ENCODE measurements at places on chromosomes 1 and 21. TPM values are rescaled to one million over a fixed set of nuclear protein-coding genes. Genes with fewer than 3 reads are reported as not detected.
A peak's percentile ranks its signal among the peaks of the same experiment; 100 is the strongest.

DNA sequence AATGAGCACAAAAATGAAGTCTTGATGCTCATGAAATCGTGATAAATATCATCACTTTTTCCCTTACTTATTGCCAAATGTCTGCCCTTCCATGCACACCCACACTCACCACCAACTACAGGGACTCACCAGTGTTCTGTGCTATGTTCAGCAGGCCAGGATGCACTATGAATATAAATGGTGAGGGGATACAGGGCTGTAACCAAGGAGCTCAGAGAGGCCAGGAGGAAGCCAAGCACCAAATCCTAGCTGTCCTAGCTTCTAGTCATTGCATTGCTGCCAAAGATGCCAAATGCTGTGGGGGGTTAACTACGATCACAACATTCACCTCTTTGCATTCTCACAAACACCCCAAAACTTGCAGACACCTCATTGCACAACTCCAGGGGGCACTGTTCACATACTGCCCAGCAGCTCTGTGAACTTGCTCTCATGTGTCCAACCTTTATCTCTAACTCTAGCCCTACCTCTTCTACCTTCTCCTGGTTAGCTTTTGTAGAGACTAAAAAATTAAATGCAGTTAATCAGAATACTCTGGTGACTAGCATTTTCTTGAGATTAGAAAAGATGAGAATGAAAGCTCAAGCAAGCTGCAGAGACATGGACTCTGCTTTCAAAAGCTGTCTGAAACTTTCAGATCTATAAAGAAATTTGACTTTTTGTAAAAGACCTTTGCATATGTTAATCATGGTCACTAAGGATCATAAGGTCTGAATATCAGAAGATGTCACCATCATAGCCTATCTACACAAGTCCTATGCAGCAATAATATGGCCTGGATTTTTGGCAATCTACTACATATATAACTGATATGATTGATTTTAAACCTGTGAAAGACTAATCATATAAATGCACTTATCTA lies 13.9 kb upstream of the KIF14 start:
- no peak for DNase-seq

DNA sequence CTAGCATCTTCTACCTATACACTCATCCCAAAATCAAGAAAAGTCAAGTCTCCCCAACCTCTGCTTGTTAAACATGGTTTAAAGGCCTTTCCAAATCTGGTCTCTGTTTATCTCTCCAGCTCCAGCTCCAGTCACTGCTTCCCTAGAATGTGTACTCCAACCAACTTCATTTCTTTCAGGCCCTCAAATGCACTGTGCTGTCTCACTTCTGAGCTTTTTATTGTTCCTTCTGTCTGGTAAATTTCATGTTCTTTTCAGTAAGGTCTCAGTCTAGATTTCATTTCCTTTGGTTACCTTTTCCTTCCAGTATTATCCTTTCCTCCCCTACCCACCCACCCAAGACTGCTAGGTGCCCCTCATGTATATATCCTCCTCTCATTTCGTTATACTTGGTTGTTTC lies 3.7 kb downstream of the COL24A1 start:
- no peak for DNase-seq

- DNase-seq, result no peak
Observed at GRCh38 chr1:8009043-8010002, 16.8 kb downstream of the ERRFI1 start.

DNA sequence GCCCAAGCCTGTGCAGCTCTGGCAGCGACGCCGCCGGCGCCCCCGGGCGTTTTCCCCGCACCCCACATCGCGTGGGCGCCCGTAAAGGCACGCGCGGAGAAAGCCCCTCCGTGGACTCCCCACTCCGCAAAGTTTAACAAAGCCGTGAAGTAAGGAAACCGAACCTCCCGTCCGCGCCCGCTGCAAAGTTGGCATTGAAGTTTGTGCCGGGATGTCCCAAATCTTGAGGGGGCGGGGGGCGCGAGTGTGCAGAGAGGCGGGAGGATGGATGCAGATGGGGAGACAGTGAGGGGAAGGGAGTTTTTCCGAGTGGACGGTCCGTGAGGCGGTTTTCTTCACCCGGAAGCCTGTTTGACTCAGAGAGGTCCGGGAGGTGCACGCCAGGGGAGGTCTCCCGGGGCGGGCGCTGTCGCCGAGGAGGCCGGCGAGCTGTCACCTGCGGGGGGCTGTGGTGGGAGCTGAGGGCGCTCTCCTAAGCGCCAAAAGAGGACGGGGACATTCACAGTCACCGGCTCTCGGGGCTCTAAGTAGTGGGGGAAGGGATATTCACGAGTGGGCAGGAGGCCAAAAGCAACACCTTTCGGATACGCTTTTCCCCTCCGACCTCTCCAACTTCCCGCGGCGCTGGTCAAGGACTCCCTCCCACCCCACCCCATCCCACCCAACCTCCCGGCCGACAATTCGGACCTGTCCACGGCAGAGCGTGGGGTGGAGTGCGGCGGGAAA lies 1.3 kb downstream of the WLS start:
- peak; percentile 85 for DNase-seq

GRCh38 chr1:172384656-172385055 lies 35.8 kb upstream of the C1orf105 start:
- DNase-seq, result no peak

DNA sequence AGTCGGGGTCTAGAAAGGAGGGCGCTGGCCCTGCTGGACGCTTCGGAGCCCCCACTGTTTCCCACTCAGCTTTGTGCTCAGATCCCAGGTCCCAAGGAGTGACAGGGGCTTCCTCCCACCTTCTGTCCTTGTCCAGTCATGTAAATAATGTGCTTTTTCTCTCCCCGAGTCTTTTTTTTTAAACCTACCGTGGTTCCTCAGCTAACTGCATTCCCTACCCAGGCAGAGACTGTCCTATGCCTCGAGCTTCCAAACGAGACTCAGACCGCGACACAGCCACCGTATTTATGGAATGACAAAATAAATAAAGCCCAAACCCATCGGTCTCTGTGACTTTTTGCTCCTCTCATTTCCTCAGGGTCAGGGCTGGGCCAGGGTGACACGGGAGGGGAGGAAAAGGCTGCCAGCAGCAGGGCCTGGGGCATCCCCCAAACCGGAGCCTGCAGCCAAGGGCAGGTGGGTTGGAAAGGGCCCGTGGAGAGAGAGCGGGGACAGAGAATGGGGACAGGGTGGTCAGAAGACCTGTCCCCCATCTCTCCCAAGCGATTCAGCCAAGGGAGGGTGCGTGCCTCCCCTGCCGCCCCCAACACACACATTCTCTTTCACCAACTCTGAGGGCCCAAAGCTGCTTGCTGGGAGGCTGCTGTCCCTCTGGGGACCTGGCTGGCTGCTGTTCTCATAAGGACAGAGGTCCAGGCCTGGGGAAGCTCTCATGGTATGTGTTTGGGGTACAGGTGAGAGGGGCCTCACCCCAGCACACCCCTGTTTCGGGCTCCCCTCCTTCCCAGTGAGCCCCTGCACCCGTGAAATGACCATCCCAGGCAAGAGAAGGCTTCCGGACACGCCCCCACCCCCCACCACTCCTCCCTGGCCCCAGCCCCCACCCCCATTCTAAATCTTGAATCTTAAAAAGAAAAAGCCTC lies 55.4 kb downstream of the KCNAB2 start:
- no peak for DNase-seq

GRCh38 chr1:15577691-15578090 lies 7.2 kb downstream of the AGMAT start:
- DNase-seq, result no peak

- DNase-seq, result no peak
Observed at GRCh38 chr1:12204140-12204539, 25.7 kb upstream of the VPS13D start.

DNA sequence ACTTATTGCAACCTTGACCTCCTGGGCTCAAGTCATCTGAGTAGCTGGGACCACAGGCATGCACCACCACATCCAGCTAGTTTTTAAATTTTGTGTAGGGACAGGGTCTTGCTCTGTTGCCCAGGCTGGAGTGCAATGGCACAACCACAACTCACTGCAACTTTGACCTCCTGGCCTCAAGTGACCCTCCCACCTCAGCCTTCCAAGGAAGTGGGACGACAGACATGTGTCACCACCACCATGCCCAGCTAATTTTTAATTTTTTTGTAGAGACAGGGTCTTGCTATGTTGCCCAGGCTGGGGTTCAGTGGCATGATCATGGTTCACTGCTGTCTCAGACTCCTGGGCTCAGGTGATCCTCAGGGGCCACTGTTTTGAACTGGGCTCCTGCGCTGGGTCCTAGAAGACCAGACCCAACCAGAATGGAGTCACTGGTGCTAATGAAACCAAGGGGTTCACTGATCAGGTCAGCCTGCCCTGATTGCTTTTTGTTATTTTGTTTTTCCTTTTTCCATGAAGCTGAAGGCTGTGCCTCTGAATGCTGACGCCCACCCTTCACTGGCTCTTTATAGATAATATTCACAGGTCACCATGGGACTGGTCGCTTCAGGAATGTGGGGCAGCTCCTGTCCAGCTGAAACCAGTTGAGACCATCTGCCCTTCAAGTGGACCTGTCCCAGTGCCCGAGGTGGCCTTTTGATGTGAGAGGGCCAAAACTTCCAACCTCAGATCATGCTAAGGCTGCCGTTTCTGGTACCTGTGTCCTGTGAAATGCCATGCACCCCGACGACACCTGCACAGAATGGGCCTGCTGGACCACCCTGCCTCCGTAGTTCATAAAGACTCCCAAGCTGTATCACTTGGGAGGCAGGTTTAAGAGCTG lies 4.9 kb downstream of the TRIM17 start:
- DNase-seq, result no peak

- no peak for DNase-seq
Observed at GRCh38 chr21:19830446-19830845, 1167.8 kb upstream of the NCAM2 start.

DNA sequence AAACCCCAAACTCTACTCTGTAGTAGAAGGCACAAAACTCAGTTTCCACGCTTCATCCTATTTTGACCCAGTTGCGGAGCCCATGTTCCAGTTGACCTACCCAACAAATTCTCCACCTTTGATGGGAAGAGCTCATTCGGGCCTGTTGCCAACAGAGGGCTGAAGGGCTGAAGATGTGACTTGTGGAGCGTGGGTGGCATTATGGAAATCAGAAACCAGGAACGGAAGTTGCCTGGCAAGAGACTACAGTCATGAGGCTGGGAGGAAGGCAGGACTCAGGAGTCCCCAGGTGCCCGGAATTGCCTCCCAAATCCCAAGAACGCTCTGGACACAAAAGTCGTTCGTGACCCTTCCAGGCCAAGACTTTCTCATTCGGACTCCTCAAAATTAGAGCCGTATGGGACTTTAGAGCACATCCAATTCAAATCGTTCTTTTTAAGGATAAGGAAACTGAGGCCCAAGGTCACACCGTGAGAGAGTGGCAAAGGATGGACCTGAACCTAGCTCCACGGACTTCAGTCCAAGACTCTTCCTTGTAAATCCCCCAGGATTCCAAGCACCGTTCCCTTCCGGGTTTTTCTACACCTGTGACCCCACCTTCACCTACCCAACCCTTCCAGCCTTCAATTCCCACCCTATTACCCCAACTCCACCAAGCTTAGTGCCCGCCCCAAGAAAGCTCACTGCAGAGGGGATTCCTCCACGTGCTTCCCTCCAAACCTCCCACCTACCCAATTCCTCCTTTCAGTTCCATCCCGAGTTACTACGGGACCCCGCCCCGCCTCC lies 739 bp downstream of the SMG5 start:
- peak; percentile 33 for DNase-seq

GRCh38 chr1:107643766-107644165 lies 321.2 kb downstream of the VAV3 start:
- DNase-seq, result no peak

The HCN3 gene
- 4.1 TPM for total RNA-seq

The CFAP57 gene
- 23.1 TPM for total RNA-seq

The PDC gene
- not detected for total RNA-seq

All from upper lobe of left lung (tissue), 6 donors.